ENCODE measurements at places on chromosomes 13 and 19.

- DNase-seq: no peak
Observed at GRCh38 chr19:32101206-32101605, 244.2 kb upstream of the ZNF507 start.

DNA sequence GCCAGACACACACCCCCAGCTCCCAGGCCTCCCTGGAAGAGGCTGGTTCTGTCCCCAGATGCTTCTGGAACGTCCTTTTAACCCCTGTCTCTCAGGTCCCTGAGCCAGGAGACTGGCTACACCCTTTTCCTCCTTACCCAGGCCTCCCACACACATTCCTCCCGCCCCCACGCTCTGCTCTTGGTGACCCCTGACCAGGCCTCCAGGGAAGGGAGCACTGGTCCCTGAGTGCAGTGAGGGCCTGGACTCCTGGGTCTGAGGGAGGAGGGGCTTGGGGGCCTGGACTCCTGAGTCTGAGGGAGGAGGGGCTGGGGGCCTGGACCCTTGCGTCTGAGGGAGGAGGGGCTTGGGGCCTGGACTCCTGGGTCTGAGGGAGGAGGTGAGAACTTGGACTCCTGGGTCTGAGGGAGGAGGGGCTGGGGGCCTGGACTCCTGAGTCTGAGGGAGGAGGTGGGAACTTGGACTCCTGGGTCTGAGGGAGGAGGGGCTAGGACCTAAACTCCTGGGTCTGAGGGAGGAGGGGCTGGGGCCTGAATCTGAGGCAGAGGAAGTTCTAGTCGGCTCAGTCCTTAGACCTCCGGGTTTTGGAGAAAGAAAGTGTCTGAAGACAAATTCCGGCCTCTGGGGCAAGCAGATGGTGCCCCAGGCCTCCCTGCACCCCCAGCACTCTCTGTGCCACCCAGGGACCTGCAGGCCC, 527 bp downstream of the KLK6 start:
- DNase-seq: no peak

- no peak for DNase-seq
Observed at GRCh38 chr13:75785130-75785529, 149.0 kb downstream of the LMO7 start.

DNA sequence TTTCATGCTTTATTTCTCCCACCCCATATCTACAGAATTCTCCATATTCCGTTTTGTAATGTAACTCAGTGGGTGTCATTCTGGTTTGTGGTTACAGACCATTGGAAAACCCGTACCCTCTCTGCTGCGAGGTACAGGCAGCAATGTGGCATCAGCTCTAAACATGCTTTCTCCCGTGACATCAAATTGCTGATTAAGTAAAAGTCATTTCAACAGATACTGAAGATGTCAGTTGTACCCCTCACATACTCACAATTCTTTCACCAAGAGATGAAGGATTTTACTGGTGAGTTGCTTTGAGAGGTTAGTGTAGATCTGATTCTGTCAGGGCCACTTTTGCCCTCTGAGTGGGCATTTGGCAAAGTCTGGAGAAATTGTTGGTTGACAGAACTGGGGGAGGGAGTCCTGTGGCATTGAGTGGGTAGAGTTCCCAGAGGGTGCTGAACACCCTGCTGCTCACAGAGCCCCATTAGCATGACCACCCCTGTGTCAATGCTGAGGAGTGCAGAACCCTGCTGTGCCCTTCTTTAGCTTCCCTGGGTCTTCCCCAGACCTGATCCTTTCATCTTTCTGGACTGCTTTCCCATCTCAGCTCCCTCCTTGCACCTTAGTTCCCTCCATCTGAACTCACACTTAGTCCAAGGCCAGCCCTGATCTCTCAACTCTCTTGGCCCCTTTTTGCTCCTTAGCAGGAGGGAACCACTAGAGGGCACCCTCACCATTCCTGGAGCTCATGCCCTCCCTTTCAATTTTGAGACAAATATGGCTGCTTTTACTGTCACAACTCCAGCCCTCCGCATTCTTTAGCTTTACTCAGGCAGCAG, 39.9 kb upstream of the CEACAM8 start:
- DNase-seq: peak; percentile 20

GRCh38 chr19:18879579-18880373, 16.2 kb downstream of the CERS1 start:
- DNase-seq: no peak

Measured in stimulated activated CD8-positive, alpha-beta memory T cell treated with anti-CD3 and anti-CD28 coated beads, Interleukin-15, amount 100 ng/mL, for 48 hours (primary cell).